HCEC 1CT (cell line): ENCODE measurements at places on chromosomes 1 and 21.

- DNase-seq: no peak
These were observed 193.0 kb downstream of the CACNA1E start for GRCh38 chr1:181676269-181676668.

DNA sequence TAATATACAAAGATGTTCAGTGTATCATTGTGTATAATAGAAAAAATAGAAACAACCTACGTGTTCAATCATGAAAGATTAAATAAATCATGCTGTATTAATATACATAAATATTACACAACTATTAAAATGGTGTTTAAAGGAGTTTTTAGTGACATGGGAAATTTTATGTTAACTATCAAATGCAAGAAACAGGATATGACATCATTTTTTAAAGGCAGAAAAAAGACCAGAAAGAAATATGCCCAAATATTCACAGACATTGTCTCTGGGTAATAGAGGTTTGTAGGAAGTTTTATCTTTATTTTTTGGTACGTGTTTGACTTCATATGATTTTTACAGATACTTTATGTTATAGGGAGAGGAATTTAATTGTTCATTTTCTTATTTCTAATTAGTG is 34.0 kb downstream of the NPHS2 start:
- no peak for DNase-seq

DNA sequence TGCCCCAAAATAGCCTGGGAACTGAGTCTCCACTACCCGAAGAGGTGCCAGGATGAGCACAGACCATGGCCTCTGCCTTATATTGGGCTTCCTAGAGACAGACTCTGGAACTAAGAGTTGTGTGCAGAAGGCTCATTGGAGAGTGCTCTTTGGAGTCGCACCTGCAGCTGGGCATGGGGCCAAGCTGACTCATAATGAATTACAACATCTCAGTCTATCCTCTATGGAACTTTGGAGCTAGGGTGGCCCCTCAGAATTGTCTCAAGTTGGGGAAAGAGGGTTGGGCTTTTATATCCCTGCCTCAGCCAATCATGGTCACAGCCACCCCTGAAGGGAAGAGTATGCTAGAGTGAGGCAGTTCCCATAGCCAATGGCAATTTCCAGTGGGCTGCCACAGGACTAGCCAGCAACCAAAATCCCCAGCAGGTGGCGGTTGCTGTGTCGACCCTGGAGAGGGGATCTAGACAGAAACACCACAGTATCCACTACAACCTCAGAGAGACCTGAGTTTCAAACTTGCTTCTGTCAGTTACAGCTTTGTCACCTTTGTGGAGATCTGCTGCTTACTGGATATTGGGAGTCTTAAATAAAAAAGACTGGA is 93.8 kb downstream of the DMRTA2 start:
- DNase-seq: no peak

- no peak for DNase-seq
These were observed 30.6 kb upstream of the ADGRL4 start for GRCh38 chr1:79037085-79037484.

DNA sequence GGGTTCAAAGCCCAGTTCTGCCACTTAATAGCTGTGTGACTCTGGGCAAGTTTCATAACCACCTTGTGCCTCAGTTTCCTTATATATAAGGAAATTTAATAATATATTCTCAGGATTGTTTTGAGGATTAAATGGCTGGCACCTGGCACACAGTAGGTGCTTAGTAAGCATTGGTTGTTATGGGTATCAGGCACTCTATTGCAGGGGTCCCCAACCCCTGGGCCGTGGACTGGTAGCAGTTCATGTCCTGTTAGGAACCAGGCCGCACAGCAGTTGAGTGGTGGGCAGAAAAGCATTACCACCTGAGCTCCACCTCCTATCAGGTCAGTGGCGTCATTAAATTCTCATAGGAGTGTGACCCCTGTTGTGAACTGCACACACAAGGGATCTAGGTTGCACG is 18.5 kb downstream of the PARS2 start:
- DNase-seq: no peak
